ENCODE measurements at places on chromosomes 2 and 18.

DNA sequence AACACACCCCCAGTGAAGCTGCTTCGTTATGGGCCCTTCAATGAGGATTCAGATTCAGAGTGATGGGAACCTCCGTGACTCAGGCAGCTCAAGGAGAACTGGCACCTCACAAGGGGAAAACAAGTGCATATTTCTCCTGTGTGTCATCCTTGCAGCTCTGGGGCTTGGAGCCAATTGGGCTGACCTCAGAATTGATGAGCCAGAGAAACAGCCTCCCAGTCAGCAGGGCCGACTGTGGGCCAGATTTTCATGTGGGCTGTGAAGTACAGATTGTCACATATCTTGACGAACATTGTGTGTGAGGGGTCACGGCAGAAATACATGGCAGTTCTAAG is 189.6 kb upstream of the SP5 start:
- DNase-seq = peak; percentile 93

DNA sequence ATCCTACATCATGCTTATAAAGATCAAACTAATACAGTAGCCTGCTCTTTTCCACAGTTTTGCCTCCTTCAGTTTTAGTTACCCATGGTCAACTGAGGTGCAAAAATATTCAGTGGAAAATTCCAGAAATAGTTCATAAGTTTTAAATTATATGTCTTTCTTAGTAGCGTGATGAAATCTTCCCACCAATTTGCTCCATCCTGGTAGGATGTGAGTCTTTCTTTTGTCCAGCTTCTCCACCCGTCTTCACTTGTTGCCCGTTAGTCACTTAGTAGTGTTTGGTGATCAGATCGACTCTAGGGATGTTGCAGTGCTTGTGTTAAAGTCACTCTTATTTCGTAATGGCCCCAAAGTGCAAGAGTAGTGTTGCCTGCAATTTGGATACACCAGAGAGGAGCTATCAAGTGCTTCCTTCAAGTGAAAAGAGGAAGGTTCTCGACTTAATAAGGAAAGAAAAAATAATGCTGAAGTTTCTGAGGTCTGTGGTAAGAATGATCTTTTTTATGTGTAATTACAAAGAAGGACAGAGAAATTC is 57.0 kb downstream of the CEP192 start:
- DNase-seq = no peak

DNA sequence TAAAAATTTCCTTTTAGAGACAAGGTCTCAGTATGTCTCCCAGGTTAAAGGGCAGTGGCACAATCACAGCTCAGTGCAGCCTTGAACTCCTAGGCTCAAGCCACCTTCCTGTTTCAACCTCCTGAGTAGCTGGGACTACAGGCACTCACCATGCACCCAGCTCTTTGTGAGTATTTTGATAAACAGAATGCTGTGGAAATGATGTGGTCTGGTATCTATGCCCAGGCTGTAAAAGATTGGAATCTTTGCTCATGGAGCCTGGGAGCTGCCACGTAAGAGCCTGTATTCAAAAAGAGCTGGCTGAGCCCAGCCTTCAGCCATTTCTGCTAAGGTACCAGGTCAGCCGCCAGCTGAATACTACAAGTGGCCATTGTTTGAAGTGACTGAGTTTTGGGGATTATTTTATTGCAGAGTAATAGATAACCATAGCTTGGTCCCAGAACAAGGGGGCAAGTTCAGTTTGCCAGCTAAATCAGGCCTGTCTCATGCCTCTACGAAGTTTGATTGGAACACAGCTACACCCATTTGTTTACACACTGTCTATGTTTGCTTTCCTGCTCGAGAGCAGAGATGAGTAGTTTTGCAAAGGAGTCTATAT is 21.3 kb upstream of the ARL5A start:
- DNase-seq = no peak

- DNase-seq = peak; percentile 62
Observed at GRCh38 chr2:28360718-28361293, 31.9 kb upstream of the FOSL2 start.

- DNase-seq = peak; percentile 49
Observed at GRCh38 chr18:51342815-51343214, 145.3 kb upstream of the MEX3C start.

- DNase-seq = no peak
Observed at GRCh38 chr2:19532547-19533196, 174.2 kb upstream of the OSR1 start.

- peak; percentile 9 for DNase-seq
Observed at GRCh38 chr2:223674998-223675609, 72.9 kb upstream of the SCG2 start.

- DNase-seq = no peak
Observed at GRCh38 chr2:146251328-146251727, 1593.5 kb upstream of the ACVR2A start.

DNA sequence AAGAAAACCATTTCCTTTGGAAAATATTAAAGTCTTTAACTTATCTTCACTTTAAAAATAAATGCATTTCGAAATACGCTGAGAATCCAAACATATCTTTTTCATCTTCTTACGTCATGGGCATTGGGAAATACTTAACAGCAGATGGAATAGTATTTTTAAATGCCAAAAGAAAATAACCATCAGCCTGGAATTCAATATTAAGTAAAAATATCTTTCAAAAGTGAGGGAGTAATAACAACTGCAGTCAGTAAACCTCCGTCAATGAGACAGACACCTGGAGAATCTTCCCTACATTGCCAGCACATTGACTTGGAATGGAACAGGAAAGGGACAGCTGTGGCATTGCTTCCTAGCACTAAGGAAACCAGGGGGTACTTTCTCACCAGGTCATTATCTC is 290.4 kb upstream of the TNP1 start:
- no peak for DNase-seq

- DNase-seq = no peak
Observed at GRCh38 chr2:175074478-175074877, 69.3 kb upstream of the CHN1 start.

- no peak for DNase-seq
Observed at GRCh38 chr2:231286964-231287363, 88.5 kb downstream of the ARMC9 start.

GRCh38 chr18:45713239-45713638 is 10.7 kb upstream of the SLC14A1 start:
- DNase-seq = no peak

DNA sequence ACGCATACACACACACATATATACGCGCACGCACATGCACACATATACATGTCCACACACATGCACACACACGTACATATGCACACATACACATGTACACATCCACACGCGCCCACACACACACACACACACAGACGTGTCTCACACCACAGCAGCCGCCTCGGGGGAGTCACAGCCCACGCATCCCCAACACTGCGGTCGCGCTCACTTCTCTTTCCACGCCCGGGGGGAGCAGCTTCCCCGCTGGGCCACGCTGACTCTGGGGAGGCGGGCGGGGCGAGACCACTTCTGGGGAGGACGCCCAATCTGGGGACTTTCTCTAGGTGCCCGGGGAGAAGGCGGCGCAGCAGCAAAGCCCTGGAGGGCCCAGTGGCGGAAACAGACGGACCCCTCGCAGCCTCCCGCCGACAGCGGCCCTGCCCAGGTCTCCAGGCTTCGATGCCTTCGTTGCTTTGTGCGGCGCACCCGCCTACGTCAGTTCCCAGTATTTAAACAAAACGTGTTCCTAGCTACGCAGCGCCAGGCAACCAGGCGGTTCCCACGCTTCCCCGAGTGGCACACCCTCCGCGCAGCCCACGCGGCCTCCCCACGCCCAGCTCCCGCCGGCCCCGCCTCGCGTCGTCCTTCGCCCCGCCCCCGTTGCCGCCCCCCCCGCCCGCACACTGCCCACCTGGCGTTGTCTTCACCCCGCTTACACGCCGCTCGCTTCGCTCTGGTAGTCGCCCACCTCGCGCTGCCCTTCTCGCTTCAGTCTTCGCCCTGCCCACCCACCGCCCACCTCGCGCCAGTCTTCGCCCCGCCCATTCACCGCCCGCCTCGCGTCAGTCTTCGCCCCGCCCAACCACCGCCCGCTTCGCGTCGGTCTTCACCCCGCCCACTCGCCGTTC is 810 bp upstream of the RBFA start:
- DNase-seq = no peak

GRCh38 chr2:216294305-216294704 is 78.0 kb downstream of the MARCHF4 start:
- no peak for DNase-seq

GRCh38 chr2:10124538-10125045 is 2.1 kb downstream of the RRM2 start:
- DNase-seq = peak; percentile 63

- DNase-seq = no peak
Observed at GRCh38 chr2:236376566-236377244, 112.5 kb upstream of the ASB18 start.

- DNase-seq = no peak
Observed at GRCh38 chr2:239994086-239994485, 31.1 kb downstream of the NDUFA10 start.

- DNase-seq = no peak
Observed at GRCh38 chr2:141362311-141362710, 768.5 kb downstream of the LRP1B start.

- no peak for DNase-seq
Observed at GRCh38 chr2:151817929-151818328, 10.3 kb downstream of the ARL5A start.

DNA sequence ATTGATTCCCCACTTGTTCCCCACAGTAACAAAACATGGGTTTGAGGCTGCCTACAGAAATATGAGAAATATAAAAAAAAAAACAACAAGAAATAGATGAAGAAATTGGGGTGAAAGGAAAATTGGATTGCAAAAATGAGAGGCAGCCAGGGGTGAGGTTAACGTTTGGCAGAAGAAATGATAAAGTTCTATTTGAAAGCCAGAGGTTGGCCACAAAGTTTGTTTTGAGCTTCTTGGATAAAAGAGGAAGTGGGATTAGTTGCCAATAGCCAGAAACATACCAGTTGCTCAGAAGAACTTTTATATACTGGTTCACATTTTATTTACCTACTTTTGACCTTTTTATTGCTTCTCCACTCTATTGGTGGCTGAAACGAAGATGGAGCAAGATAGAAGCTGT is 67.5 kb downstream of the FASTKD2 start:
- DNase-seq = no peak

DNA sequence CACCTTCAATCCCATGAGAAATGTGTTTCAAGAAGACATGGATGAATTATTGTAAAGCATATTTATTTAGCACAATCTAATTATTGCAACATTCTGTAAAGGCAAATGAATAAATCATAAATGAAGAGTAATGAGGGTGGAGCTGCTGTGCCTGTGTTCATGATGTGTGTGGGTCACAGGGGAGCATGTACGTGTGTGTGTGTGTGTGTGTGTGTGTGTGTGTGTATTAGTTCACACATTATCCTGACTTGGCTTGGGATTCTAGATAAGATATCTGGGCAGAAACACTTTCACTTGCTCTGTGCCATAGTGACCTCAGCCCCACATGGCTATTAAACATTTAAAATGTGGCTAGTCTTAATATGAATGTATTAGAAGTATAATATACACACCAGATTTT is 361.8 kb downstream of the ALK start:
- DNase-seq = no peak

DNA sequence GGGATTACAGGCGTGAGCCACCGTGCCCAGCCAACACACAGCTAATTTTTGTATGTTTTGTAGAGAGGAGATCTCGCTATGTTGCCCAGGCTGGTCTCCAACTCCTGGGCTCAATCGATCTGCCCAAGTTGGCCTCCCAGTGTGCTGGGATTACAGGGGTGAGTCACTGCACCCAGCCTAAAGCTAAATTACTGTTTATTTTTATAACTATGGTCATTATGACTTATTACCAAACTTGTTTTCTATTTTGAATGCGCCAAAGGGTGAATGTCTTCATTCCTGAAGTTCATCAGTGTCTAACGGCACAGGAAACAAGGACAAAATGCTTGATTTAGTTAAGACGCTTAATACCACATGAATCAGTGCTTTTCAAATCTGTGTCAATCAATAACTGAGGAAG is 38.9 kb upstream of the GREB1L start:
- DNase-seq = no peak
